ENCODE measurements at places on chromosomes 7 and 10.

GRCh38 chr7:124457841-124458240 lies 307.8 kb downstream of the GPR37 start:
- no peak for DNase-seq

- DNase-seq, result no peak
These were observed 358.8 kb downstream of the PRPF18 start for GRCh38 chr10:13945390-13946208.

DNA sequence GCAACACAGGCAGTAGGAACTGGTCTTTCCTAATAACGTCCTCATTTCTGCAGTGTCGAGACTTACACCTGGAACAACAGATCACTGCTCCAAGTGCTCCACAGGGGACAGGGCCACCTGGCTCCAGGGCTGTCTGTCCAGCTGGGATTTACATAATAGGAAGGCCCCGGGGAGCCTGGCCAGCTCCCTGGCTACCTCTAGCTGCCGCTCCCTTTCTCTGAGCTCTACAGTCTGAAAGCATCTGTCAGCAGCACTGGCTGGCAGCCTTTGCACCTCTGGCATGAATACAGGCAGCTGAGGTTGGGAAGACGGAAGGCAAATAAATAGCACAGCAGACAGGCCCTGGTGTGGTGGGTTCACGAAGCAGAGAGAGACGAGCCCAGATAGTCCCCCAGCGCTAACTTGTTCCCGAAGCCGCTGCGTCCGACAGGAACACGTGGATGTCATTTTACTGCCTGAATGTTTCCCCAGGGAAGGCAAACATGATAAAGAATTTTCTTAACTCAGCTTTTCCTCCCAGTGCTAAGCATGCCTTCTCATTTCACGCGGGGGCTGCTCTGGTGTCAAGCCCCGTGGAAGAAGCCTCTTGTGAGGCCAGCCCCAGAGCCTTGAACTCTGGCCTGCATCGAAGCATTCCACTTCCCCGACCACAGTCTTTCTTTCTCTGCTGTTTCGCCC lies 105.4 kb downstream of the ITIH5 start:
- DNase-seq, result no peak

DNA sequence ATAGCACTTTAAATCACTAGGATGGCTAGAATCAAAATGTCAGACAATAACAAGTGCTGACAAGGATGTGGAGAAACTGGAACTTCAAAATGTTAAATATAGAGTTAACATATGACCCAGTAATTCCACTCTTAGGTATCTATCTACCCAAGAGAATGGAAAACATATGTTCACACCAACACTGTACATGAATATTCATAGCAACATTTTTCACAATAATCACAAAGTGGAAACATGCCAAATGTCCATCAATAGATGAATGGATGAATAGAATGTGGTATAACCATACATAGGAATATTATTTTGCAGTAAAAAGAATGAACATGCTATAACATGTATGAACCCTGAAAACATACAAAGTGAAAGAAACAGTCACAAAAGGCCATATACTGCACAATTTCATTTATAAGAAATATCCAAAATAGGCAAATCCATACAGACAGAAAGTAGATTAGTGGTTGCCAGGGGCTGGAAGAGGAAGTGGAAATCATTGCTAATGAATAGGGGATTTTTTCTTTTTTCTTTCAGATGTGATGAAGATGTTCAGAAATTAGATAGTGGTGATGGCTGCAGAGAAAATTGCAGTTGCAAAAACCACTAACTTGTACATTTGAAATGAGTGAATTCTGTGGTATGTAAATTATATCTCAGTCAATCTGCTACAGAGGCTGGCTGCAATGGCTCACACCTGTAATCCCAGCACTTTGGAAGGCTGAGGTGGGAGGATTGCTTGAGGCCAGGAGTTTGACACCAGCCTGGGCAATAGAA lies 93.0 kb downstream of the CPVL start:
- DNase-seq, result no peak

GRCh38 chr7:2023877-2024566 lies 208.7 kb downstream of the MAD1L1 start:
- DNase-seq, result no peak

DNA sequence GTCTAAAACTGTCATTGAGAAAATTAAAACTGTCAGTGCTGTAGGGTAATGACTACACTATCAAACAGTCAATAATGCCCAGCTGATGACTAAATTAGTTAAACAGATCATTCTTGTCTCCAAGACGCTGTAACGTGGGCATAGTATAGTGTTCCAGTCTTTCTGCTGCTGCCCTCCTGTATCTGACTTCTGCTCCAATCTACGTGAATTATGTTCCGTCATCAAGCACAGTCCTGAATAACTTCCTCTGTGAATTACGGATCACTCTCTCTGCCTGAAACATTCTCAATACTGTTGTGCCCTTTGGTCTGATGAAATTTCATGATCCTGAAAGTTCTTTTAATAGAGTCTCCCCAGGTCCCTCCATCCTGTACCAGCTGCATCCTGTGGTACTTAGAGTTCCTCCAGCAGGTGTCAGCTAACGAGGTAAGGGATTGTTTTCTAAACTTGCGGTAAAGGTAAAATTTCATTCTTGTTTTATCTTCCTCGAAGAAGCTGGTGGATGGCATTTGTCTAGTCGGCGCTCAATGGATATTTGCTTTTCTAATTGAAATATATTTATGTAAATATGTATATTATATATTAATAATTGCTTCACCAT lies 393.5 kb upstream of the ADARB2 start:
- no peak for DNase-seq

GRCh38 chr10:79026806-79027146 lies 42.0 kb upstream of the ZMIZ1 start:
- no peak for DNase-seq

DNA sequence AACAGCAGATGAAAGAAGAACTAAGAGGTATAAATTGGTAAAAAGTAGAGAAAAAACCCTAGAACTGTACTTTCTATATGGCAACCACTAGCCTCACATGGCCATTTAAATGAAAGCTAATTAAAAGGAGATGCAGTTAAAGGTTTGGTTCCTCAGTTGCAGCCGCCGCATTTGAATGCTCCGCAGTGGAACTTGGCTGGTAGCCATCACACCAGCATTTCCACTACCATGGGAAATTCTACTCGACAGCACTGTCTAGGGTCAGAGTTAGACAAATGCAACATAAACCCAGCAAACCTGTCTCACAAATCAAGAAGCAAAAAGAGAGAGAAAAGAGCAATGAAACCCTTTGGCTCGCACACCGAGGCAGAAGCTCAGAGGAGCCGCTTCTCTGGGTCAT lies 29.7 kb downstream of the VIPR2 start:
- DNase-seq, result no peak

GRCh38 chr7:40673285-40673684 lies 538.5 kb downstream of the SUGCT start:
- DNase-seq, result no peak

GRCh38 chr10:112883360-112884178 lies 66.5 kb upstream of the TCF7L2 start:
- DNase-seq, result no peak

GRCh38 chr7:15544050-15544449 lies 17.8 kb downstream of the AGMO start:
- no peak for DNase-seq

DNA sequence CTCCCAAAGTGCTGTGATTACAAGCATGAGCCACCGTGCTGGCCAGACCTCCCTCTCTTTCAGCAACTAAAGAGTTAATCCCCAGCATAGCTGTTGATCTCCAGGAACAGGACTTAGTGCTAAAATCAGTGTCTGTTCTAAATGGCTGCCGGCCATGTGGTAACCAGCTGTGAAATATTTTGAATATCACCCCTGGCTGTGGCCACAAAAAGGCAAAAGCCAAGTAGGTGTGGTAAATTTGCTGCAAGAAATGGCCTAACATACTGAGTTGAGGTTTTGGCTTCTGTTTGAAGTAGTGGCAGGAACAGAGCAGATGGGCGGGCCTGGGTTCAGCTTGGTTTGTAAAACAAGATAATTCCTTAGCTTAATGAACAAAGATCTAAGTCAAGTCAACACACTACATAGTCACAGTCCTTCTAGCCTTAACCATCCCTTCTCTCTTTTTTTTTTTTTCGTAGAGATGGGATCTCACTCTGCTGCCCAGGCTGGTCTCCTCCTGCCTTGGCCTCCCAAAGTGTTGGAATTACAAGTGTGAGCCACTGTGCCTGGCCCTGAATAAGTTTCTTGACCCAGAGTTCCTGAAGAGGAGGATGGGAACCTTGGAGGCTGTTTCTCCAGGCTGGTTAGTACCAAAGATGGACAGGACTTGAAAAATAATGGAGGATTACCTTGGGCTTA lies 22.7 kb upstream of the AGFG2 start:
- DNase-seq, result peak; percentile 43

- no peak for DNase-seq
These were observed 146.0 kb downstream of the PLXNA4 start for GRCh38 chr7:132430041-132430855.

DNA sequence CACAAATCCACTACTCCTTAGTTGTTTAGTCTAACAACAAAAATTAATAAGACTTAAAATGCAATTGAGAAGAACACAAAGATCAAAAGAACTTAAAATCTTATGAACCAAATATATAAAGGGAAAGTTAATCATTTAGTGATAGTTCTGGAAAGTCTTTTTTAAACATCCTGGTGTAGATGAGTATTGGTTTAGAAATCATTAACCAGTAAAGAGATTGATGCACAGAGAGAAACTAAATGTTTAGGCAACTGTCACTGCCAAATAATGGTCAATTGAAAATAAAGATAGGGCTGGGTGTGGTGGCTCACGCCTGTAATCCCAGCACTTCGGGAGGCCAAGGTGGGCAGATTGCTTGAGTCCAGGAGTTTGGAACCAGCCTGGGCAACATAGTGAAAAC lies 44.9 kb downstream of the SP8 start:
- no peak for DNase-seq

GRCh38 chr10:132506711-132507408 lies 30.7 kb upstream of the INPP5A start:
- no peak for DNase-seq

- no peak for DNase-seq
These were observed 284.9 kb upstream of the SEMA3D start for GRCh38 chr7:85471740-85472139.

- no peak for DNase-seq
These were observed 287.2 kb downstream of the CAMK1D start for GRCh38 chr10:12636571-12636970.

DNA sequence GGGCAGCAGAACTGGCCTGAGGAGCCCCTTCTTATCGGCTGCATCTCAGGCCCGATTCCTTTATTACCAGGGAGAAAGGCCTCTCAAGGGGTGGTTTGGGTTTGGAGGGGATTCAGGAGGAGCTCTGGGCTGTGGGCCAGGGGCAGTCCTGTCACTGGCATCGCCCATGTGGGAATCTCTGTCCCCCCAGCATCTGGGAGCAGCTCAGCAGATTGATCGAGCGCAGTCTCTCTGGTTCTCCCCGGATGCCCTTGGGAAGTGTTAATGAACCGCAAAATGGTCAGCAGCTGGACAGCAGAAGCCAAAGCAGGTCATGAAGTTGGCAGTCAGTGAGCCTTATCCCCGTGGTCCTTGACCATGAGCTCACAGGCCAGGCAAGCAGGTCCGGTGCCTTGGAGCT lies 104.4 kb upstream of the ANLN start:
- no peak for DNase-seq

GRCh38 chr7:44994877-44995554 lies 5.0 kb upstream of the CCM2 start:
- no peak for DNase-seq

DNA sequence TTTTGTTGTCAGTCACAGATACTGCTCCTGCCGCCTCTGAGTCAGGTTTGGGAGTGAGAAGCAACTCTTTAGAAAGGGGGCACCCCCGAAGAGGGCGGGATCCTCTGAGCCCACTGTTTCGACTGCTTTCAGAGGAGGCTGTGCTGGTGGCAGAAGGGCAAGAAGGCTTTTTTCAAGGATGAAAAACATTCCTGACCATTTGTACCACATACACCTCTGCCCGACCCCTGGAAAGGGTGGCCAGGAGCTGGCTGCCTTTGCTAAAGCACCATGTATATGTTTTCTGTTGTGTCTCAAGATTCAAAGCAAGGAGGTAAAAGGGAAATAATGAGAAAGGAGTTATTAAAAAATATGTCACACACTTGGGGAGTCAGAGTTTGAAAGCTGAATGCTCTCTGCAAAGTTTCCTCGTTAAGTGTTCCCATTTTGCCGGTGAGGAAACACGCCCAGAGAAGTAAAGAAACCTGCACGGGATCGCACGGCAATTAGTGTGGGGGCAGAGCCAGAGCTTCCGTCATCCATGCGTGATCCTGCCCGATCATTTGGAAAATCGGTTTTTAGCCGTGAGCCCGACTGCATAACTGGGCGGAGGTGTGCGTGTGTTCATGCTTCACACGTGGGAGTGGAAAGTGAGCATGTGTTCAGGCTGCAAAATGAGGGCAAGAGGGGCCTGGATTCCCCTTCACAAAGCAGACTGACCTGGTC lies 163.2 kb downstream of the ADAM12 start:
- no peak for DNase-seq

- DNase-seq, result no peak
These were observed 60.9 kb downstream of the COBL start for GRCh38 chr7:51255536-51256208.

GRCh38 chr10:25483999-25484398 lies 309.2 kb downstream of the GPR158 start:
- DNase-seq, result no peak

GRCh38 chr10:128062331-128062880 lies 63.8 kb downstream of the MKI67 start:
- no peak for DNase-seq

GRCh38 chr10:25824050-25824449 lies 110.0 kb upstream of the MYO3A start:
- DNase-seq, result no peak

DNA sequence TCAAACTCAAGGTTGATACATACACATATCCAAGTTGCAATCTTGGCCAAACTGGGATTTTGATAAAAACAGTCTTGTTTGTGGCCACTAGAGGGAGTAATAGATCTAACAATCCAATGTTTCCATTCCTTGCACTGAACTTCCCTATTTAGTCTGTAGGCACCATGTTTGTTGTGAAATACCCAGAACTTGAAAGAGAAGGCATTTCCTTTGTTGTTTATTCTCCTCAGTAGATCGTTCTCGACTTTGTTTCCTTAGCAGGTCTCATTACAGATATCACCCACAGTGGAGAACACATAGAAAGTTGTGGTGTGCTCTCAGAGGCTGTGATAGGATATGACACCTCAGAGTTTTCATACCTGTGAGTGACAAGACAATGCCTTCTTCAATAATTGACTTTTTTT lies 70.3 kb upstream of the MXI1 start:
- no peak for DNase-seq

DNA sequence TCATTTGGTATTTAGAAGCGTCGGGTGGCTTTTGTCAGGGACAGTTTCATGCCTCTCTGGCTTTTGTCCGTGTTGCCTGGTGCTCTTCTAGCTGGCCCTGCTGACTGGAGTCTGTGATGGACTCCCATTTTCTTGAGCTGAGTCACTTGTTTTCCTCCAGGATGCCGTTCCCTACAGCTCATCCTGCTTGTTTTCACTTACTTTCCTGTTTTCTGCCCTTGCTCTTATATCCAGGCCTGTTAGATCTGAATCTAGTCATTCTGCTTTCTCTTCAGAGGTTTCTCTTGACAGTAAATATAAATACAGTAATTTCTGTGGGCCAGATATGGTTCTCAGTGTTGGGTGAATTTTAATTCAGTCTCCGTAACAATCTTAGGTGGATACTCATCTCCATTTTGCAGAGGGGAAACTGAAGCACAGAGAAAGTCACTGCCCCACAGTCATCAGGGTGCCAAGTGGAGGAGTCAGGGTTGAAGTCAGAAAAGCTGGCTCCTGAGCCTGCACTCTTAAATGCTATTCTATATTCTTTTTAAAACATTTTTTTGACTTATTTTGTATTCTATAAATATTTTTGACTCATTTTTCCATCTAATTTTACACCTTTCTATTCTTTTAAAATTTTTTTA lies 85.4 kb downstream of the CCNY start:
- no peak for DNase-seq

Measured in effector memory CD4-positive, alpha-beta T cell (primary cell).